NCI-H524 (cell line): ENCODE measurements at places on chromosomes 5 and 9.

GRCh38 chr5:4017076-4017803 is 421.6 kb downstream of the IRX1 start:
- no peak for DNase-seq

GRCh38 chr9:72880821-72881220 is 72.0 kb downstream of the ALDH1A1 start:
- no peak for DNase-seq

DNA sequence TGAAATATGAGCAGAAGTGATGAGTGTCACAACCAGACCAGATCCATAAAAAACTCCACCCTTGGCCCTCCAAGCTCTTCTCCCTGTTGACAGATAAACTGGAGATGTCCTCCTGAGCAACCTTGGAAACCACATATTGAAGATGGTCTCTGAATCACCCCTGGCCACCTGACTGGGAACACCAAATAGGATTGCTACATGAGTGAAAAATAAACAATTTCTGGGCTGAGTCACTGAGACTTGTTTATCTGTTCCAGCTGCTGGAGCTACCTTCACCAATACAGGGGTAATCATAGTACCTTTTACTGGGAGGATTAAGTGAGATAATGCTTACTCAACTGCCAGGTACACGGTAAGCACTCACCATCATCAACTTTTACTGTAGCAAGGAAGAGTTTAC is 53.3 kb downstream of the PCA3 start:
- DNase-seq = no peak

- no peak for DNase-seq
These were observed 39.1 kb upstream of the CPEB4 start for GRCh38 chr5:173848986-173849596.

- no peak for DNase-seq
These were observed 38.9 kb downstream of the POLK start for GRCh38 chr5:75550597-75550996.

DNA sequence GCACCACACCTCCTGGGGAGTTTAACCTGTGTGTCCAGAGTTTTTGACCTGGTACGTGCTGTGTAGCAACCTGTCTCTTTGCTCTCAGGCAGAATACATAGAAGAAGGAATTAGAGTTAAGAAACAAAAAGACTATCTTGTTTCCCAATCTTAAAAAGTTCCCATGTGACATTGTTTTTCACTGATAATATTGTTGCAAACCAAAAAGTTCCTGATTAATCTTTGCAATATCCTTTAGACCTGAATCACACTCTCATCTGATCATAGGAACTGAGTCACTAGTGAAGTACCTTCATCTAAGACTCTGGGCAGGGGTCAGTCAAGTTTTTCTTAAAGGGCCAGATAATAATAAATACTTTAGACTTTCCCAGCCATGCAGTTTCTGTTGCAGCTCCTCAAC is 35.1 kb downstream of the BASP1 start:
- DNase-seq = no peak

DNA sequence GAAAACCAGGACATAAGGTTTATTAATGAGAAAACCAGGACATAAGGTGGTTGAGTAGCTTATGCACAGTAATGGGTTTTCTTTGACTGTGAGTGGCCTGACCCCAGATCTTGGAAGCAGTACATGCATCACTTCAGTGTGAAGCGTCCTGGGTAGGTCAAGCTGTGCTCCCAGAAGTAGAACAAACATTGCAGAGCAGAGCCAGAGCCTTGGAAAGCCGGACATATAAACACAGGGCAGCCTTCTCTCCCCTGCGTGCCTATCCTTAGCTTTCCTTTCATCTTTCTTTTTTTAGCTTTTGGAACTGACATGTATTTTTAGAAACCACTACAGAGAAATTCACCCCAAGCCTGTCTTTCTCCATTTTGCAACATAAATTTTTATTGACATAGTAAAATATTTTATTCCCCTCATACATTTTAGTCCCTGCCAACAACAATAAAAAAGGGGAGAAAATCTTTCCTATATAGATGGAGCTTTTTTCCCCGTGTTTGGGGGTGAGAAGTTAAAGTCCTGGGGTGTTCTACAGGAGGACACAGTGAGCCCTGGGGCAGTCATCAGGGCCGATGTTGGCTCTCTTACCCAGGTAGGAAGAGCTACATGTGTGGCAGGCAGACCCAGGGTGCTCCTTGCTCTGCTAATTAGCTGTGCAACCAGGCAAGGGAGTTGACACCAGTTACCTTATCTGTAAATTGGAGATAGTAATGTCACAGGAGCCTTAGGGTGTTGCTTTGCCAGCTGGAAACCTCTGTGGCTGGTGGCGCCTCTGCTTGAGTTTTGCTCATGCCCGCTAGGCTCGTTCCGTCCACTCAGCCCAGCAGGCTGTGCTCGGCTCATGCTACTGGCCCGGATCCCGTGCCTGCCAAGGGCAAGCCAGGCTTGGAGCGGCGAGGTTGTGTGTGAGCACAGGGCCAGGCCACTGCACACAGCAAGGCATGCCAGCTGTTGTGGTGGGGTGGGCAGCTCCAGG is 389.6 kb downstream of the KDM4C start:
- DNase-seq = peak; percentile 15
